ENCODE measurements at places on chromosomes 7 and 10.

GRCh38 chr7:95470452-95470851 is 15.3 kb upstream of the ASB4 start:
- DNase-seq, result no peak

GRCh38 chr7:27364344-27364758 is 121.7 kb downstream of the EVX1 start:
- no peak for DNase-seq

- DNase-seq, result no peak
Observed at GRCh38 chr10:12484002-12484918, 134.9 kb downstream of the CAMK1D start.

- no peak for DNase-seq
Observed at GRCh38 chr7:94700926-94701554, 45.1 kb upstream of the SGCE start.

GRCh38 chr10:119404719-119405519 is 137.6 kb downstream of the RGS10 start:
- DNase-seq, result no peak

DNA sequence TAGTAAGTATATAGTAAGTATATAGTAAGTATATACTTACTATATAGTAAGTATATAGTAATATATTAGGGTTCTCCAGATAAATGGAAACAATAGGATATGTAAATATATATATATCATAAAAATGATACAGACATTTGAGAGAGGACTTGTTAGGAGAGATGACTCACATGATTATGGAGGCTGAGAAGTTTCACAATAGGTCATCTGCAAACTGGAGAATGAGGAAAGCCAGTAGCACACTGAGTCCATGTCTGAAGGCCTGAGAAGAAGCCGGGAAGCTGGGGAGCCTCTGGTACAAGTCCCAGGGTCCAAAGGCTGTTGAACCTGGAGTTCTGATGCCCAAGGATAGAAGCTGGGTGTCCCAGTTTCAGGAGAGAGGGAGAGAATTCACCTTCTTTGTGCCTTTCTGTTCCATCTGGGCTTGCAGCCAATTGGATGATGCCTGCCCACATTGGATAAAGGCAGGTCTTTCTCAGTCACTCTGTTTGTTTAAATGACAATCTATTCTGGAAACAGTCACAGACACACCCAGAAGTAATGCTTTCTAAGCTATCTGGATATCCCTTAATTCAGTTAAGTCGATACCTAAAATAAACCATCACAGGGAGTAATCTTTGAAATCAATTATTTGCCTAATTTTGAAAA is 205.5 kb upstream of the CDC14C start:
- DNase-seq, result no peak

GRCh38 chr7:90613088-90613498 is 17.0 kb downstream of the CDK14 start:
- no peak for DNase-seq

DNA sequence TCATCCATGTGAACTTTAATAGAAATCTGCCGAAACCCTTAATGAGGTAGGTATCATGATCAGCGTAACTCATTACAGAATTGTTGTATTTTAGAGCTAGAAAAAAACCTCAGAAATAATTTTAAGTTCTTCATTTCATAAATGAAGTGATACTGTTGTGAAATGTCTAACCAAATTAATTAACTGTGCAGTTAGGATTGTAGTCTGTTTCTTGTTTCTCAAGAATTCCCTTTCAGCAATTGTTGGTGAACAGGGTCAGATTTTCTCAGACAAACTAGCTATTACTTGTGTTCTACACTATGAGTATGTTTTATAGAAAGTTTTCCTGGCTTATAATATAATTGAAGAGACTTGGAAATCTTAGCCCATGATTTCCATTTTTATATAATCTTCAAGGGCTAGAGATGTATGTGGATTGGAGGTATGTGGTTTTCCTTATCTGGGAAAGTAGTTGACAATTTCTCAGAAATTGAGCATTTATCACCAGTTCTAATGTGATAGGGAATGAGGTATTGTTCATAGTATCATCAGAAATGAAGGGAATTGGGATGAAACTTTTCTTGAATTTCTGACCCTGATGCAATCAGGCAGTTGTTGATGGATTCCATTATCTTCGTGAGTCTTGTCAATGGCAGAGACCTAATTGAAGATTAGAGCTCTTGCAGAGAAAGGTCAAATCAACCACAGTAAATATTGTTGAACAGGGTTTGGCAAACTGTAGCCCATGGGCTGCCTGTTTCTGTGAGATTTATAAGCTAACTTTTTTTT is 55.0 kb downstream of the ST7 start:
- DNase-seq, result no peak

- no peak for DNase-seq
Observed at GRCh38 chr10:93096901-93097300, 23.2 kb downstream of the CYP26A1 start.

GRCh38 chr10:67772894-67773511 is 65.0 kb downstream of the DNAJC12 start:
- no peak for DNase-seq

GRCh38 chr10:44965104-44965503 is 5.5 kb downstream of the RASSF4 start:
- DNase-seq, result no peak

- DNase-seq, result no peak
Observed at GRCh38 chr10:10132009-10132408, 885.7 kb upstream of the CELF2 start.

DNA sequence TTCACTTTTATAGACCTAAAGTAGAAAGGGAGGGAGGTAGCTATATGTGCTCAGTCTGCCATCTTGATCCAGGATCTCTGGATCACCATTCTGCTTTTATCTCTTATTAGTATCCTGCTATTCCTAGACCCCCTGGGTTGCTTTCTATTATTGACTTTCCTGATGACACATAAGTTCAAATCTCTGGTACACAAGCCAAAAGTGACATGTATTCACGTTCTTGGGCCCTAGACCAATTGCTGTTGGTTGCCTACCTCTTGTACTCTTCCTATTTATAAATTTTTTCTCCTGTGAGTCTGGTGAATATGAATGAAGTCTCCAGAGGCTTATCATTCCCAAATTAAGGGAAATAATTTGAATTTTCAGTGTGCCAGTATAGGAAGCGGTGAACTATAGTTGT is 56.9 kb downstream of the DNMBP start:
- no peak for DNase-seq

DNA sequence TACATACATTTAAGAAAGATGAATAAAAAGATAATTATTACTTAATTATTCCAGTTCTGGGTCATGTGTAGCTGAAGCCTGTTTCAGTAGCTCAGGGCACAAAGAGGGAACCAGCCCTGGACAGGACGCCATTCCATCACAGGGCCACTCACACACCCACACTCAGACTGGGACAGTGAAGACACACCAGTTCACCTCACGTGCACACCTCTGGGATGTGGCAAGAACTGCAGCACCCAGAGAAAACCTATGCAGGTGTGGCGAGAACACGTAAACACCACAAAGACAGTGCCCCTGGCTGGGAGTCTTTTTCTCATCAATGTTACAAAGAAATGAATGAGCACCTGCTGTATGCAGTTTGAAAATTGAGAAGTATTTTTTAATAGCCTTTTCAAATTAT is 1.6 kb upstream of the IDI1 start:
- peak; percentile 31 for DNase-seq

DNA sequence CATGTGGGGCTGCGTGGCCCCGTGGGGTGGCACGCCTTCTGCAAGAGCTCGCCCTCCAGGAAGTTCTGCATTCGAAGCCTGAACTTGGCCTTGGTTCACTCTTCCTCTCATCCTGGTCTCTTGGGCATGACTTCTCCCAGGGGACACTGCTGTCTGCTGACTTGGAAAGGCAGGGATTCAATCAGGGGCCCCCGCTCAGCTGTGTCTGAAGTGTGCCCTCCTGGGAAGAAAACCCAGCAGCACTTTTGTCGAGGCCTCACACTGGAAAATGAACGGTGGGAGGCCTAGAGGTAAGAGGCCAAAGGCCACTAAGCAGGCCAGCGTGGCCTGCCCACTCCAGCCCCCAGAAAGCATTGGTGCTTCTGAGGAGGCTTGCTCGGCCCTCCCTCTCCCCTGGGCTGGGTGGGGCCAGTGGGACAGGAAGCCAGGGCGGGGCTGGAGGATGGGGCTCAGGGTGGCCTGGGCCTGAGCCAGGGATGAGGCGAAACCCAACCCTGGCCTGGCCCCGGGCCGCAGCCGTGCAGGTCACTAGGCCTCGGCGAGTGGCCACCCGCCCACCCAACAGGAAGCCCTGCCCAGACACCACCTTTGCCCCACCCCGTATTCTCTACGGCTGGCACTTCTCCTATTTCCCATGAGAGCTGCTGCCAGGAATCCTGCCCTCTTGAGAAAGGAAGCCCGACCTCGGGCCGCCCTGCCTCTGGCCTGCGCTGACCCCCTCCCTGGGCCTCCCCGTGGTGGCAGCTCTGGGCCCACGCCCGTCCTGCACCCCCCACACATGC is 81.1 kb downstream of the ZMIZ1 start:
- DNase-seq, result peak; percentile 36

DNA sequence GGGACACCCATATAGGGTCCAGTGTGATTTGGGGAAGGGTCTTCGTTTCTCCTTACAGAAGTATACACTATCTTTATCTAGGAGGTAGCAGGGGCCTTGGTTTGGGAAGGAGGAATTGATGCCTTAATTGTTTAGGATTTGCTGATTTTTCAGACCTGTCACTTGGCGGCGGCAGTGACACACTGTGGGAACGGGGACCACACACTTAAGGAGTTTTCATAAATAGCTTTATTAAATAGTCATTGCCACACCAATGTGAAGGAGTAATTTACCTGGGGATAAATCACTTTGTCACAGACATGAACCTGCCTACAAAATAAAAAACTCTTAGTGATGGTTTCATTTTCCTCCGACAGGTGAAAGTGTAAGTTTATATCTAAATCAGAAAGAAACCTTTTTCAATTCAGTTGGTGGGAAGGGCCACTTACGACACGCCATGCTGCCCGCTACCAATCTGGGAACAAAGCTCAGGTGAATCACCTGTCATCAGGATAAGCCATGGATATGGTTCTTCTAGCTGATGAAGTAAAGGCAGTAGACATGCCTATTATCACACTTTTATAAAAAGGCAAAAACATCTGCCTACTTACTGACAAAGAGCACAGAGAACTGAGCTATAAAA is 12.3 kb upstream of the ENO4 start:
- DNase-seq, result no peak

DNA sequence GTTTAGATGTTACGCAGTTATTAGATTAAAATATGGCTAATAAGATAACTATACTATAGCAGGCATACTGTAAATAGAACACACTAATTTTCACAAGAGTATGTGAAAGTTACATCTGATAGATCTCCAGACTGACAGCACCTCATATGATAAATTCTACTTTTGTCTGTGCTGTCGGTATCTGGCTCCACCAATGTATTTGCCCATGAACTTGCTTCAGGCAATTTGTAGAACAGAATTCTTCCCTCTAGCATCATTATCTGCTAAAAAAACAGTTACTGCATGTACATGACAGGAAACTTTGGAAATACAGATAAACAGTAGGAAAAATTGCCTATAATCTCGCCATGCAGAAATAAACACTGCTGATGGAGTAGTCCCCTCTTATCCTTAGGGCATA is 137.7 kb downstream of the WNT2 start:
- DNase-seq, result no peak

DNA sequence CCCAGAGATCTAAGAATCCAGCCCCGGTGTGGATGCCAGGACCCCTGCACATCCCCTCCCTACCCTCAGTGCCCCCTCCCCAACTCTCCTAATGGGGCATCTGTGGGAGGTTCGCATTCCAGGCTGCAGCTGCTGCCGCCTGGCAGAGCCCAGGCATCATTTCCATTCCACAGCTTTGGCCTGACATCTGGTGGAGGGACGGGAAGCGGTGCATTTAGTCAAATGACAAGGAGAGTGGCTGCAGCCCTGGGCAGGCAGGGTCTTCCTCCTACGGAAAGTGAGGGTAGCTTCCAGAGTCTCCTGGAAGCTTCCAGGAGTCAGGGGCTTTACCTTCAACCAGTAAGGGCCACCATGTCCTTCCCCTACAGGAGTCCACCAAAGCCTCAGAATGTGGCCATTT is 30.8 kb downstream of the PRLHR start:
- DNase-seq, result no peak

DNA sequence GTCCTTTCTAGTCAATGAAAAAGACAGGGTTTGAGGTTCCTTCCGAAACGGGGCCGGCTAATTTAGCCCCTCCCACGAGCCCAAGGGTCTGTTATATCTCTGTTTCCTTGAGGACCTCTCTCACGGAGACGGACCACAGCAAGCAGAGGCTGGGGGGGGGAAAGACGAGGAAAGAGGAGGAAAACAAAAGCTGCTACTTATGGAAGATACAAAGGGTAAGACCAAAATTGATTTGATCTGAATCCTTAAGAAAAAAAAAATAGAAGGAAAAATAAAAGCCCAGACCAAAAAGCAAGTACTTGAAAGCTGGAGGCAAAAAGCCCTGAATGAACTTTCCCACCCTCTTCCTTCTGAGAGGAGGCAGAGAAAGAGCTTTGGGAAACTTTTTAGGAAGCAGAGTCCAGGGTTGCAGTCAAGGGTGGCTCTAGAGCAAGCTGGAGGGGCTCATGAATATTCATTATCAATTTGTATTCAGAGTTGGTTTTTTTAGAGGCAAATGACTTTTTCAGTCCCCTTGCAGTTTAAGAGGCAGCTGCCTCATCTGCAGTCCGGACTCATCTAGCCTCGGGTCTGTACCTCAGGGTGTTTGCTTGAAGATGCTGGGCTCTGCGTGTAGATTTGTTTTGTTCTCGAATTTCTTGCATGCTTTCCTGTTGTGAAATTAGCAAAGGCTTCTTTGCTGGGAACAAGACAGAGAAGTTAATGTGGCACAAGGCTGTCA is at the start of gene ENTPD1:
ENTPD1 (plus strand) TSS at position 123 of the 721 bp plus-strand sequence; CDS start at position 200, 77 bp downstream.
- no peak for DNase-seq

GRCh38 chr7:121531175-121532070 is 135.3 kb upstream of the FAM3C start:
- DNase-seq, result no peak

GRCh38 chr10:22816298-22816653 is 101.9 kb upstream of the PIP4K2A start:
- no peak for DNase-seq

DNA sequence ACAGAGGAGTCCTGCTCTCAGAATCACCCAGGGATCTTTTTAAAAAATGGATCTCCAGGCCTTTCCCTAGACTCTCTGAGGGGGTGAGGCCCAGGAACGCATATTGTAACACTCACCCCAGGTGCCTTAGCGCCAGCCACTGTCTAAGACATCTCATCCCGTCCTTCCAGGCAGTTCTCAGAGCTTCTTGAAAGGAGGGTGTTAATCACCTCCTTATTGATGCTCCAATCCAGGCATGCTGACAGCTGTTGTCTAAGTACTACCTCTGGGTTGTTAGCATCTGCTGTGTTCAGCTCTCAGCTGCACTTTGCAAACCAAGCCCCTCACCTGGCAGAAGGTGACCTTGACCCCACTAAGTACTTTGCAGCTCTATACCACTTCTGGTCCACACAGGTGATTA is 36.0 kb downstream of the KIAA1549 start:
- DNase-seq, result no peak
